Cerebellar nuclear complex (tissue), 1 donor: ENCODE measurements at places on chromosomes 11 and 22.

DNA sequence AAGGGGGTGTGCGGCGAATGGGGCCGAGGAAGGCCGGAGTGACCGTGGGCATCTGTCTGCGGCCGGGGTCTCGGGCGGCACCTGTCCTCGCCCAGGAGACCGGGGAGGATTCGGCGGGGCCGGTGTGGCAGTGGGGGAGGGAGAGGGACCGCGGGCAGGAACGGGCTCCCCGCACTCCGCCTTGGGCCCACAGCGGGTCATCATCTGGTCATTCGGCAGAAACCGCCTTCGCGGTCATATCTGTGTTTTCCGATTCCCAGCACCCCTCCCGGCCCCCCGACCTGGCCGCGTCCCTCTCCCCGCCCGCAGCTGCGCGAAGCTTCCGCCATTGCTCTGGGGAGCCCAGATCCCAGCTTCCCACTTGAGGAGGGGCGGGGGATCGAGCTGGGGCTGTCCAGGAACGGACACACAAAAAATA lies 824 bp upstream of the CBX6 start:
- DNase-seq: no peak

DNA sequence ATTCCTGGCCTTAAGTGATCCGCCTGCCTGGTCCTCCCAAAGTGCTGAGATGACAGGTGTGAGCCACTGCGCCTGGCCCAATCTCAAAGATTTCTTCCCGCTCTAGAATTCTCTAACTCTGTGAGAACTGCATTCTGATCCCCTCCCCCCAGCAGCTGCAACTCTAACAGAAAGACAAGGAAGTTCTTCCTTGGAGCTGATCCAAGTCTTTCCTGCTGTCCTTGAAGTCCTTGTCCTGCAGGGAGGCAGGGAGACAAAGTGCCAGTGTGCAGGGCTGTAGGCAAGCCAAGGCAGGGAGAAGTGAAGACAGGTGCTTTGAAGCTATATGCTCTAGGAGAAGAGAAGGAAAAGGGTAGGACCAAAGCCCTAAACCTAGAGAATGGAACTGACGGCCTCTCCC lies 9.5 kb upstream of the GGA1 start:
- DNase-seq: no peak

GRCh38 chr11:76577226-76577920 lies 93.2 kb downstream of the LRRC32 start:
- DNase-seq: no peak

GRCh38 chr11:7435176-7435575 lies 50.1 kb upstream of the OLFML1 start:
- DNase-seq: no peak

- DNase-seq: no peak
Observed at GRCh38 chr11:34792814-34793258, 123.3 kb downstream of the APIP start.

DNA sequence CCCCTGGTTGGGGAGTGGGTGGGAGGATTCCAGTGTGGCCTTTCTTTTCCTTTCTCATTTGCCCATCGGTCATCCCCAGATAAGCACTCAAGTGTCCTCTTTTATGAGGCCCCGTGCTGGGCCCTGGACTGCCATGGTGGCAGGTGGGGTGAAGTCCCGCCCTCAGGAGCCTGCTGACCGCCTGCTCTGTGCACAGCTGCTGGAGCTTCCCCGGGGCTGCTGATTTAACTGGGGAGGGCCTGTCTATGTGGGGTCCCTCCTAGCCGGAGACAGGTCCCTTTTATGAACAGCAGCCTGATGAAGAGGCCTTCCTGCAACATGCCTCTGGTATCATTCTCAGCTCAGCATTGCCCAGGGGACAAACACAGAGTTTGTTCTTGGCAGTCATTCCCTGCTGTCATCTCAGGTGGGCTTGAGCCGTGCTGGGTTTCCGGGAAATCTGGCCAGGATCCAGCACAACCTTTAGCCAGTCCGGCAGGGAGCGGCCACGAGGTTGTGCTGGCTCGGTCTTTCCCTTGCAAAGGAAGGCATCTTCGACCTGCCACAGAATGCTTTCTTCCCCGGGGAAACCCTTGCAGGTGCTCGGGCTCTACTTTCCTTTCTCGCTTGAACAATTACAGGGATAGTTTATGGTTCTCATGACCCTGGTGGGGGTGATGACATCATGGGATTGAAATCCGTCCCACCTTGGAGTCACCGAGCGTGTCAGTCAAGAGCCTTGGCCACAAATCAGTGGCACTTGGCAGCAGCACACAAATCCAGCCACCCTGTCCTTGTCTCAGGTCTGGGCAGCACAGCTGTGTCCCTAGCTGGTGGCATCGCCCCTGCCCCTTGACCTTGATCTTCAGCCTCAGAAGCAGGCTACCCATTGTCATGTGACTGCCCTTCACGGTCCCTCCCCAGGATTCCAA lies 20.1 kb downstream of the ST14 start:
- no peak for DNase-seq

GRCh38 chr11:77871855-77872254 lies 50.9 kb downstream of the AAMDC start:
- no peak for DNase-seq

DNA sequence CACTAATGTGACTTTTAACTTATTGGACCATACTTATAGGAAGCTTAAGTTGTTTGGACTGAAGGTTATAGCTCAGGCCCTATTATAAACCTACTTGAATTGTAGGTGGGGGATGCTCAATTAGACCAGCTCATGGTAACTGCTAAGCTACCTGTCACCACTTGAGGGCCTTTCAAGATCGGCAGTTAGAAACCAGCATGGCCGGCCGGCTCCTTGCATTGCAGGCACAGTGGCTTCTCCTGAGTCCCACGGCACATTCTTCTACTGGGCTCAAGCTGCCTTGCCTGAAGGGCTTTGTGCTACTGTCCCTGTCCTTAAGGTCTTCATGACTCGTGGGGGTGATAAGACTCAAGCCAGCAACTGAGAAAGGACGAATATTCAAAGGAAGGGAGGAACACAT lies 70.8 kb downstream of the TBC1D22A start:
- no peak for DNase-seq

- no peak for DNase-seq
Observed at GRCh38 chr11:12441231-12441861, 64.0 kb downstream of the PARVA start.

DNA sequence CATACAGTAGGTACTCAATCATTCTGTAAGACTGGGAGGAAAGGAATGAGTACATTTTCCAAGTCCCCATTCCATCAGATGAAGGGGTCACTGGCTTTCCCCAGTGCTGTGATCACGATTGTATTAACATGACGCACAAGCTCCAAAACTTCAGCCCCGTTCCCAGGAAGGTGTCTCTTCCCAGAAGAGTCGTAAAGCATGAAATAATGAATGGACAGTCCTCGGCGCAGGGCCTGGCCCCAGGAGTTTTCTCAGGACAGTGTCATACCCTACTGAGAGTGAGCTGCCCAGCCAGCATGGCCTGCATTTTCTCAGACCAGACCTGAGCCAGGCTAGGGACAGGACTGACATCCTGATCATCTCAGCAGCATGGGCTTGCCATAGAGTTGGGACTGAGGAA lies 80.7 kb downstream of the PARVA start:
- DNase-seq: no peak

DNA sequence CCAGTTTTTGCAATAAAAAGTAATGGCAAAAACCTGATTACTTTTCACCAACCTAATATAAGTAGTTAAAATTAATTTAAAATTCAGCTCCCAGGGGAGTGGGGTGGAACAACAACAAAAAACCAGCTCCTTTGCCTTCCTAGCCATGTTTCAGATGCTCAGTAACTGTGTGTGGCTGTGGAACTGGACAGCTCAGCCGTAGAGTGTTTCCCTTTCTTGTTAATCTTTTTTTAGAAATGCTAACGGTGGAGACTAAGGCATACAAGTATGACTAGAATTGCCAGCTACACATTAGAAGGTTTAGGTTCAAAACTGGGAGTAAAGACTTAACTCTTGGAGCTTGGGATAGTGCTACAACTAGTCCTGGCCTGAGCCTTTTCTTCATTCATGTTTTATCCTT lies 45.0 kb downstream of the PPP6R3 start:
- DNase-seq: no peak

DNA sequence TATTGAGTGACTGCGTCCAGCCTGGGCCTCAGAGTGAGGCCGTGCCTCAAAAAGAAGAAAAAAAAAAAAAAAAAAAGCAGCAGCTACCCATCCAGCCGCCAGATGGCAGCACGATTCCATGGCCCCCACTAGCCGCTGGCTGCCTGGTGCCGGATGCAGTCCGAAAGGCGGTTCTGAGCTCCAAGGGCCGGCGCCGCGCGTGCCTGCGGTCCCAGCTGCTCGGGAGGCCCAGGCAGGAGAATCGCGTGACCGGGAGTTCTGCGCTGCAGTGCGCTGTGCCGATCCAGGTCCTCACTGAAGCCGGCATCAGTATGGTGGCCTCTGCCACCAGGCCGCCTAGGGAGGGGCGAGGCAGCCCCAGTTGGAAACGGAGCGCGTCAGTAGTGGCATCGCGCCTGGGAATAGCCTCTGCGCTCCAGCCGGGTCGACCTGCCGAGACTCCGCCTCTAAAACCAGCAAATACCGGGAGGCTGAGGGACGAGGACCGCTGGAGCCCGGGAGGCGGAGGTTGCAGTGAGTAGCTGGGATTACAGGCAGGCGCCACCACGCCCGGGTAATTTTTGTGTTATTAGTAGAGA lies 19.3 kb downstream of the SCARF2 start:
- DNase-seq: no peak

GRCh38 chr11:26473216-26474194 lies 98.6 kb downstream of the MUC15 start:
- DNase-seq: no peak

- DNase-seq: no peak
Observed at GRCh38 chr11:70805971-70806370, 407.6 kb downstream of the CTTN start.

- no peak for DNase-seq
Observed at GRCh38 chr11:95339086-95339901, 108.3 kb upstream of the SESN3 start.

DNA sequence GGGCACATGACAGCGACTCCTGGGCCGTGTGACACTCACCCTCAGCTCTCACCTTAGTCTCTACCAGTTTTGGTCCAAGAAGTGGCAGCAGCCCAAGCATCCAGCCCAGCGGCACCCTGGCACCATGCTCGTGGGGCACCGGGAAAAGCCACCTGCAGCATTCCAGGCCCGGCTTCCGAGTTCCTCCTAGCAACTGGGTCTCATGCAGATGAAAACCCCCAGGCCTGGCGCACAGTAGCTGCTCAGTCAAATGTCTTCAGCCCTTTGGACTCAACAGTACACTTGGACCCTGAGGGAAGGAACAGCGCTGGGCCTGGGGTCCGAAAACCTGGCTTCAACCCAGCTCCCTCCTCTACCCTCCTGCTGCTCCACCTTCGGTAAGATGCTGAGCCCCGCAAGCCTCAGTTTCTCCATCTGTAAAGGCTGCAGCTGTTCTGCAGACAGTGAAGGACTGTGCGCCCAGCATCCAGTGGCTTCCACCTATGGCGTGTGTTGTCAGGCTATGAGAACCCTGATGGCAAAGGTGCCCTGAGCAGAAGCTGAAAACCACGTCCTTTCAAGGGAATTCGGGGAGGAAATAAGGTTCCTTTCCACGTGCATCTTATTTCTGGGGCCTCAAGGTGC lies 66.0 kb downstream of the PHF21B start:
- DNase-seq: no peak

DNA sequence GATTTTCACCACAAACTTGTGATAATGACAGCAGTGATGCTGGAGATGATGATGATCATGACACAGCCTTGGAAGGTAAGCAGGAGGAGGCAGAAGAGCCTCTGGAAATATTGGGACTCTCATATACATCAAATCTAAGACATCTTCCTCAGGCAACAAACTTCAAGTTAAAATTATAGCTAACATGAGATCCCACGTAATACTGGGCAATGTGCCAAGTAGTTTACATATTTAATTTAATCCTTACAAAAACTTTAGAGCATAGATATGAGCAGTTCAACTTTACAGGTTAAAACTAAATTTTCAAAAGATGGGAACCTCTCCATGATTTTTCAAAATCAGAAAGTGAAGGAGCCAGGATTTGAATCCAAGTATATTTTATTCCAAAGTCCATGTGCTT lies 19.0 kb downstream of the OR52B2 start:
- DNase-seq: no peak

- DNase-seq: no peak
Observed at GRCh38 chr11:65454311-65454695, 31.7 kb downstream of the NEAT1 start.

- peak; percentile 31 for DNase-seq
Observed at GRCh38 chr11:64356498-64357411, 2.2 kb upstream of the RPS6KA4 start.

DNA sequence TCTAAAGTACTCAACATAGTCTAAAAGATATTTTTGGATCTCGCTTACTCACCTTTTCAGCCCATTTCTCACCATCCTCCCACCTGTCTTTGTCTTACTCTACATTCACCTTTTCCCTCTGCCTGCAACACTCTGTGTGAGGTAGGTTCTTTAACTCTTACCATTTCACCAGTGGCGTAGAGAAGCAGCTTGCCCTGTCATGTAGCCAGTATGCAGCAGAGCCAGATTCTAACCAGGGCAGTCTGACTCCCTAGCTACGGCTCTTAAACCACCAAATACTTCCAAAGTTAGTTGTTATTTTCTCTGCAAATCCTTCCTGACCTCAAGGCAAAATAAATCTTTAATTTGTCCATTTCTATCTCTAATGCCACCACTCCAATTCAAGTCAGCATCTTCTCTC lies 7.5 kb downstream of the ALG8 start:
- DNase-seq: no peak

DNA sequence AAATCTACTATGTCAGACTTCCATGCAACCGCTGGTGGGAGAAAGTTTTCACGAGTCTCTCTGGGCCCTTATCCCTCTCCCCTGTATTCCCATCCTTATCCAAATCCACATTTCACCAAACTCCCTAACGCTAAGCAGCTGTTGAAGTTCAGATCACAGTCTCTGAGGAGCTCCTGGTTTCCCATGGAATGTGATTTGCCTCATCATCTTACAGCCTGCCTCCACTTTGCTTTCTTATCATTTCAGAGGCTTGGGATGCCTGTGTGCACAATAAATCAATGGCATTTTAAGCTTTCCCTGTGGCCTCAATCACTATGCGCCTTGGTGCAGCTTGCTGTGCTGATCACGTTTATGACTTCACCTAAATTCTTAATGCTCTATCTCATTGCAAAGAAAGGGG lies 352.4 kb upstream of the FAT3 start:
- DNase-seq: no peak

DNA sequence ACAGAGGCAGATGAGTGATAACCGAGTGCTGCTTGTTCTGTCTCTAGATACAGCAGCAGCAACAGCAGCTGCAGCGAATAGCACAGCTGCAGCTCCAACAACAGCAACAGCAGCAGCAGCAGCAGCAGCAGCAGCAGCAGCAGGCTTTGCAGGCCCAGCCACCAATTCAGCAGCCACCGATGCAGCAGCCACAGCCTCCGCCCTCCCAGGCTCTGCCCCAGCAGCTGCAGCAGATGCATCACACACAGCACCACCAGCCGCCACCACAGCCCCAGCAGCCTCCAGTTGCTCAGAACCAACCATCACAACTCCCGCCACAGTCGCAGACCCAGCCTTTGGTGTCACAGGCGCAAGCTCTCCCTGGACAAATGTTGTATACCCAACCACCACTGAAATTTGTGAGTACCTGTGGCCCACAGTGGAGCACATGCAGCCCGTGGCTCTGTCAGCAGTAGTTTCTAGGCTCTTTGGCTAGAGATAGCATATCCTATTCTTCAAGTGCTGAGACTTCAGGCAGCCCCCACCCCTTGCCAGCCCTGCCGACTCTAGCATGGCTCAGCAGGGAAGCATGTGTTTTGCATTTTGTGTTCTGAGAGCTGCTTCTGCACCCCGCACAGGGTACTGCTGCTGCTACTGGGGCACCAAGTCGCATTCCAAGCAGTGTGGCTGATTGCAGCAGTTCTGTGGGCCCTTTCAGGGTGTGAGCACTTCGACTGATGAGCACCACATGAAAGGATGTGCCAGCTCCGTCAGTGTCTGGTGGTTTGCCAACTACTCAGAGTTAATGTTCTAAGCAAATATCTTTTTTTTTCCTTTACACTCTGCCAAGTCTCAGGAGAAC lies 59.2 kb downstream of the MED15 start:
- DNase-seq: no peak
